ENCODE measurements at places on chromosomes 11 and 22.
A peak's percentile ranks its signal among the peaks of the same experiment; 100 is the strongest.

GRCh38 chr11:110046775-110047380, 46.3 kb upstream of the ZC3H12C start:
- H3K4me1 ChIP-seq = no peaks in the 10 kb centered on the region
- H3K4me3 ChIP-seq = no peak overlapping the region
- H3K36me3 ChIP-seq = no peaks in the 10 kb centered on the region
- DNase-seq = no peak

DNA sequence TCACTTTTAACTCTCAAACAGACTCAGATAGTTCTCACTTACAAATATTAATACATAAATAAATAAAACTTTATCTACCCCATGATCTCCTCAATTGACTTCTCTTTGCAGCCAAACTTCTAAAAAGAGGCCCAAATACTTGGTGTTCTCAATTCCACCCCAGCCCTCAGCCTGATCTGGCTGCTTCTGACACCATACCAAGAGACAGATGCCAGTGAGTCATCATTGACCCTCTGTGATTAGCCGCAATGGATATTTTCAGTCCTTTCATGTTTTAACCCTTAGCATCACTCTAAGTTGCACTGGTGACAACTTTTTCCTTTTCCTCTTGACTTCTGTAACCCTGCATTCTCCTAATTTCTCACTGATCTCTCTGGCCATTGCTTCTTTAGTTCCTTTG, 184.1 kb upstream of the ARHGAP20 start:
- H3K4me1 ChIP-seq = no peaks in the 10 kb centered on the region
- H3K27ac ChIP-seq = no peak overlapping the region
- H3K4me3 ChIP-seq = no peak overlapping the region
- no peaks in the 10 kb centered on the region for H3K36me3 ChIP-seq
- no peaks in the 10 kb centered on the region for H3K27me3 ChIP-seq

DNA sequence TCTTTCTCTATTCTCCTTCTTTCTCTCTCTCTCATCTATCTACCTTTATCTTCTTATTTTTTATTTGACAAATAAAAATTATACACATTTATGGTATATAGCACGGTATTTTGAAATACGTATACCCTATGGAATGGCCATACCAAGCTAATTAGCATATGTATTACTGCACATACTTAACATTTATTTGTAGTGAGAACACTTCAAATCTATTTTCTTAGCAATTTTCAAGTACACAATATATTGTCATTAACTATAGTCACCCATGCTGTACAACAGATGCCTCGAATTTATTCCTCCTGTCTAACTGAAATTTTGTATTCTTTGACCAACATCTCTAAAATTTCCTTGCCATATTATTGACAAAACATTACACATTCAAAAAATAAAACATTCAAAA, 447.1 kb downstream of the MIAT start:
- DNase-seq = no peak
- no peaks in the 10 kb centered on the region for H3K36me3 ChIP-seq
- H3K4me1 ChIP-seq = peaks cover 45% of the 10 kb centered on the region
- H3K27me3 ChIP-seq = peaks cover 76% of the 10 kb centered on the region

DNA sequence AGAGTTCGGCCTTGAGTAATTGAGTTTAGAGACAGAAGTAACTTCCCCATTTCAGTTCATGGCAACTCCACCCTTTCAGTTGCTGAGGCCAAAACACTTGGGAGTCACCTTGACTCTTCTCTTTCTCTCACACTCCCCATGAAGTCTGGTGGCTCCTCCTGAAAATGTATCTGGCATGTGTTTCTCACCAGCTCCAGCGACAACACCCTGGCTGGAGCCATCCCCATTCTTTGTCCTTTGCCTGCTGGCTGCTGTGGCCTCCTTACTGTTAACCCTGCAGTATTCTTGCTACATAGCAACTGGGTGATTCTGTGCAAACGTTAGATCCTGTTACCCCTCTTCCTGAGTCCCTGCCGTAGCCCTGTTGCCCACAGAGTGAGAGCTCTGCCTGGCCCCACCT, 23.8 kb downstream of the SLC6A5 start:
- no peak overlapping the region for H3K4me3 ChIP-seq
- H3K36me3 ChIP-seq = no peaks in the 10 kb centered on the region
- H3K4me1 ChIP-seq = peaks cover 24% of the 10 kb centered on the region
- H3K27me3 ChIP-seq = peaks cover 40% of the 10 kb centered on the region

DNA sequence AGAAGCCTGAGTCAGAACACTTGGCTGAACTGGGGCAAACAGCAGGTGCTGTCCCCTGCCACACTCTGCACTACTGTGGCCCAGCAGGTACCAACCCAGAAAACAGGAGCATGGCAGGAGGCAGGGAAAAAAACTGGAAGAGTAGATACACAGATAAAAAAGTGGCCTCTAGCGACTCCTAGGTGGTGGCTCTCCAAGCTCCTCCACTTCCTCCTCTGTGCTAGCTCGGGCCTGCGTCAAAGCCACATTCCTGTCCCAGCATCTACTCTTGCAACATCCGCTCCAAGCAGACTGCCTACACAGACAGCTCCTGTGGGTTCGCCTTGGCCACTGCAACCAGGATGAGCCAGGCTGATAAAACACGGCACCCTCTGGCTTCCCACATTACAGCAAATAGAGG, 6.9 kb downstream of the OR8B12 start:
- H3K27me3 ChIP-seq = no peaks in the 10 kb centered on the region
- H3K27ac ChIP-seq = no peak overlapping the region
- DNase-seq = peak; percentile 9
- H3K4me3 ChIP-seq = no peak overlapping the region
- H3K36me3 ChIP-seq = no peaks in the 10 kb centered on the region
- H3K4me1 ChIP-seq = peaks cover 39% of the 10 kb centered on the region

Data from nephron progenitor cell (in vitro differentiated cells).